Hippocampal formation (tissue), 2 donors: ENCODE measurements at places on chromosomes 4 and X.

DNA sequence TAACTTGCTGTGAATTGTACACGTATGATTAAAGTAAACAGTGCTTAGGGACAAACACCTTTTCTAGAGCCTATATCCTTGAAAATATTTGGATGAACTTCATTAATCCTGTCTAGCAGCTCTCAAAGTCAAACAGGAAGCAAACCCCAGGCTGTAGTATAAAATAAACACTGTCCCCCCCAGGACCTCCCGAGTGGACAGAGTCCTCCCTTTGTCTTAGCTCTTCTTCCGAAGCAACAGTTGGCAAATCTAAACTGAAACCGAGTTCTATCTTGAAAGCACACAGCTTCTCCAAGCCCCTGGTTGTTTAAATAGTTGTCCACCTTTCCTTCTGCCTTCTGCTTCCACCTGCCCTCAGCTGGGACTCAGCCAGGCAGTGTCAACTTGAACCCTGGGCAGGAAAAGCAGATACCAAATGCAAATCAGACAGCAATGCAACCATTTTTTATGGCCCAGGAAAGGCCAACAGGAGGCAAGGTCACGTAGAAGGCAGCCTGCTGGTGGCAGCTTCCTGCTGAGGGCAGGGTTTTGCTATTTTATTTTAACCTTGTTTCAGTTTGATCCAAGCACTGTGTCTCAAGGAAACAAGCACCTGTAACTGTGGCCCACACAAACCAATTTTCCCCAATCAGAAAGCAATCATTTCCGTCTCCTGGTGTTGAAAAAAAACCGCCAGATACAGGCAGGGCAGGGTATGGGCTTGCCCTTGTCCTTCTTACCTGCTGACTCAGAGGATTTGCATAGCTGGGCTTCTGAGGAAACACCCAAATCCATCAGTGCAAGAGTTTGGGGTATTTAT lies 110.3 kb upstream of the KIT start:
- DNase-seq = no peak

GRCh38 chrX:34629572-34629971 lies 27.5 kb downstream of the TMEM47 start:
- no peak for DNase-seq

DNA sequence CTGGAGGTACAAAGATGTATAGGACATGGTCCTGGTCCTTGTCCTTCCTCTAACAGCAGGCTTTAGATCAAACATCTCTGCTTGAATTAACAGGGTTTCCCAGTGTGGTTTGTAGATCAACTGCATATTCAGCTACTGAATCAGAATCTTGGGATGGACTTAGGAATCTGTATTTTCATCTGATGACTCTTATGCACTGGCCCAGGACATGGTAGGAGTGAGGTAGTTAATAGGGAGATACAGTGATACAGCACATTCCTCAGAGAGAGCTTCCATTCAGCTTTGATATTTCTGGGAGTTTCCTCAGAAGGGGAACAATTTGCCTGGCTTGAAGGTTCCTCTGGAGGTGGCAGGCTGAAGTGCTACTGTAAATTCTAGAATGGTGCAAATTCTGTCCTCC lies 203.1 kb downstream of the LARP7 start:
- DNase-seq = no peak

DNA sequence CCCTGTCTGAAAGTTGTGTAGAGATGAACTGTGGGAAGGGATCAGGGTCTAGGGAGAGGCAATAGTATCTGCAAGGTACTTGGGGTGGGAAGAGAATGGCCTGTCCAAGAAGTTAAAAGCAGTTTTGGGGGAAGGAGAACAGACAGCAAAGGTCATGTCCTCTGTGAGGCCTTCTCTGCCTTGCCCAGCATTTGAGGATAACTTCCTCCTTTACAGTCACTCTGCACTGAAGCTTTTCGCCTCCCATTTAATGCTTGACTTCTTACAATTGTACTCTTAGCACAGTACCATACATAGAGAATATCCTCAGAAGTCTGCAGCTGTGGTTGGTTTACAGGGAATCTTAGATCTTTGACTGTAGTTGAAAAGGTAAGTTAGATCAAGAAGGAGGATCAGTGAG lies 121.8 kb upstream of the AP1S2 start:
- no peak for DNase-seq

GRCh38 chr4:112003231-112003907 lies 141.9 kb upstream of the FAM241A start:
- no peak for DNase-seq

DNA sequence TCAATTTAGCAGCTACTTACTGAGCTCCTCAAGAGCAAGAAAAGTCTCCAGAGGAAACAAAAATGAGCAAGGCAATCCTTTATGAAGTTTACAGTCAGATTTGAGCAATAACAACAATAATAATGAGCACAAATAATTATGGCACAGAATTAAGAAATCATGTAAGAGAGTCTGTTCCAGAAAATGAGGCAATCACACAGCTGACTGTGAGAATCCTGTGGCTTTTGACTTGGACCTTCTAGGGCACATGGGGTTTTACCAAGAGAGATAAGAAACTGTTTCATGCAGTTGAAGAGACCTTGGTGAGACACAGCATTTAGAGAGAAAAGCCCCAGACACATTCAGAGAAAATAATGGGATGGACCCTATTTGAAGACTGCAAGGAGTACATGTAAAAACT lies 362.6 kb upstream of the MAGEB2 start:
- no peak for DNase-seq

- DNase-seq = no peak
Measured at GRCh38 chr4:57435300-57435699, 325.1 kb upstream of the IGFBP7 start.

- no peak for DNase-seq
Measured at GRCh38 chr4:153438916-153439756, 27.0 kb upstream of the TMEM131L start.

GRCh38 chrX:95058815-95059214 lies 1384.8 kb downstream of the FAM133A start:
- no peak for DNase-seq

DNA sequence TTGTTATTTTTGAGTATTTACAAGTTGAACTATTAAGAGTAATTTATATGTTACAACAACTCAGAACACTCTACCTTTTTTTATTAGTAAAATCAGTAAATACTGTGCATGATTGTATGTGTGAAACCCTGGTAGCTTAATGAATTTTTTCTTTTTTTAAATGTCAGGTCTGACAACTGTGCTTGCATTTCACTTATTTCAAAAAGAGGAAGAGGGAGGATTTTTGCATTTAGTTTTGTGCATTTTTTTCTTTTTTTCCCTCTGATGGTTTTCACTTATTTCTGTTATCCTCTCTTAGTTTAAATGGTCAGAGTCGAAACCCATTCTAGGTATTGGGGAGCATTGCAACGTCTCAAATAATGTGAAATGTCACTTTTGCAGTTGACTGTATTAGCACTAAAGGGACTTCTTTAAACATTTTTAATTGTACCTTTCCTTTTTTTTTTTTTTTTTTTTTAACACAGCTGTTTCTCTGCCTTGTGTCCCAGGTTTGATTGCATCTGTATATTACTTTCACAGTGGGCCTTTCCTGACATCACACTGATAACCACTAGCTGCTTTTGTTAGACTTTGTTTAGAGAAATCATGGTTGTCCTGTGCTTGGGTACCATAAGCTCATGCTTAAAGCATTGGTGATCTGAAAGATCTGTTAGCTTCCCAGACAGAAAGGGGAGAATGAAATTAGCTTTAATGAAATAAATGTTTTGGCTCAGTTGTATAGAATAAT lies 28.5 kb downstream of the MOB1B start:
- DNase-seq = no peak

- DNase-seq = no peak
Measured at GRCh38 chrX:129585691-129586090, 45.6 kb downstream of the OCRL start.

- DNase-seq = no peak
Measured at GRCh38 chr4:65645185-65645584, 25.1 kb downstream of the EPHA5 start.

DNA sequence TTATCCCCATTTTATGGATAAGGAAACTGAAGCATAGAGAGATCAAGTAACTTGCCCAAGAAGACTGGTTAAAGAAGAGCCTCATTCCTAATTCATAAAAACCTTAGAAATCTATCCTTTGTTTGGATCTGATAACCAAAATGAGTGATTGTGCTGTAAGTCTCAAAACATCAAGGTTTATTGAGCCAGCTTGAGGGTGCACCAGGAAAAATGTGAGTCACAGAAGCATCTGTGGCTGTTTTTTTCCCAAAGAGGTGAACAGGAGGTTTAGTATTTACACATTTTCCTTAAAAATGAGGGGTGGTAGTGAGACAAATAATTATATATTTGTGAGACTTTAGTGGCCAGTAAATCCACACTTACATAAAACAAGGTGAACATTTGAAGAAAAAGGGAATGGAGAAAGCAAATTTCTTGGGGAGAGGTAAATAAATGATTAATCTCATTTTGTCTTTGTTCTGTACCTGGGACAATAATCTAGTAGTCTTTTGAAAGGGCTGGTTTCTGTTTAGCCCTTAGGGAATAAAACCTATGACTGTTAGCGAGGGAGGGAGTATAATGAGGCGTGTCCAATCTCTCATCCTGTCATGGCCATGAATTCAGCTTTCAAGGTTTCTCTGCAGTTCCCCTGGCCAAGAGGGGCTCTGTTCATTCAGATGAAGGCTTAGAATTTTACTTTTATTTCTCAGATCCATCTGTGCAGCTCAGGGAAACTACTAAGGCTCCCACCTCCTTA lies 12.2 kb upstream of the FMR1 start:
- DNase-seq = no peak

DNA sequence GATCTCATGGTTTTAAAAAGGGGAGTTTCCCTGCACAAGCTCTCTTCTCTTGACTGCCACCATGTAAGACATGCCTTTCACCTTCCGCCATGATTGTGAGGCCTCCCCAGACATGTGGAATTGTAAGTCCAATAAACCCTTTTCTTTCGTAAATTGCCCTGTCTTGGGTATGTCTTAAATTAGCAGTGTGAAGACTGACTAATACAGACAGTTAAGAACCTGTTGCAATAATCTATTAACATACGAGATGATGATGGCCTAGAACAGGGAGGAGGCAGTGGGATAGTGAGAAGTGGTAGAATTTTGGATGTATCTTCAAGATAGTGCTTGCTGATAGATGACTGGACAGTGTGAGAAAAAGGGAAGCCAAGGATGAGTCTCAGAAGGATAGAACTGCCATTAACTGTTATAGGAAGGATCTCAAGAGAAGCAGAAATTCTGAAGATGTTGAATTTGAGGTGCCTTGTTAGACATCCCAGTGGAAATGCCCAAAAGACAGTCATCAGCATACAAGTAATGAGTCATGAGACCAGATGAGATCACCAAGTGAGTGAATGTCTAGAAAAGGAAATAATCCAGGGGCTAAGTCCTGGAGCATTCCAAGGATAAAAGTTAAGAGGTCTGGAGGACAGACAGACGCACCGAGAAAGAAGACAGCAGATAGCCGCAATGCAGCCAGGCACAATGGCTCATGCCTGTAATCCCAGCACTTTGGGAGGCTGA lies 38.8 kb upstream of the UGDH start:
- no peak for DNase-seq

- DNase-seq = no peak
Measured at GRCh38 chr4:4427886-4428285, 41.0 kb downstream of the NSG1 start.

- no peak for DNase-seq
Measured at GRCh38 chr4:134018846-134019245, 182.7 kb downstream of the PABPC4L start.

DNA sequence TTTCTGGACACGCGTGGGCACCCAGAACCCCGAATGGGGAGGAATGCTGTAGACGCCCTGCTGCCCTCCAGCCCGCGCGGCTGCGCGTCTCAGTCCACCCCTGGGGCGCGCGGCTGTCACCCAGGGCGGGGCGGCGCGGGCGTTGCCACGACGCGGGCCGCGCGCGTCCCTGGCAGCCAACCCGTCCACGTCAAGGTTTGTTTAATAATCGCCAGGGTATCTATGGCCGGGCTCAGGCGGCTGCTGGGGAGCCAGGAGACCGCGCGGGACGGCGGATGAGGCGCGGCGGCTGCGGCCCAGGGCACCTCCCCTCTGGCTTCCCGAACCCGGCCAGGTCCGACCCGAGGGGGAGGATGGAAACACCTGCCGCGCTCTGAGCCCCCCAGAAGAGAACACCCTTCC lies at the start of gene SPATA18:
SPATA18 (plus strand) TSS at position 92 of the 402 bp plus-strand sequence. CDS start 401 bp downstream, outside the sequence.
- no peak for DNase-seq

- DNase-seq = no peak
Measured at GRCh38 chr4:7853271-7853670, 86.4 kb downstream of the AFAP1 start.
